Activated CD4-positive, alpha-beta T cell treated with anti-CD3 and anti-CD28 coated beads, Interleukin-2, Interleukin-6, amounts not matched to agents 100 ng/mL and 50 ng/mL, durations not matched to agents 16 hours and 8 hours (primary cell): ENCODE measurements at places on chromosomes 11 and 22.
A peak's percentile ranks its signal among the peaks of the same experiment; 100 is the strongest.

GRCh38 chr11:69520186-69520916 lies 38.9 kb downstream of the LINC01488 start:
- DNase-seq = no peak

DNA sequence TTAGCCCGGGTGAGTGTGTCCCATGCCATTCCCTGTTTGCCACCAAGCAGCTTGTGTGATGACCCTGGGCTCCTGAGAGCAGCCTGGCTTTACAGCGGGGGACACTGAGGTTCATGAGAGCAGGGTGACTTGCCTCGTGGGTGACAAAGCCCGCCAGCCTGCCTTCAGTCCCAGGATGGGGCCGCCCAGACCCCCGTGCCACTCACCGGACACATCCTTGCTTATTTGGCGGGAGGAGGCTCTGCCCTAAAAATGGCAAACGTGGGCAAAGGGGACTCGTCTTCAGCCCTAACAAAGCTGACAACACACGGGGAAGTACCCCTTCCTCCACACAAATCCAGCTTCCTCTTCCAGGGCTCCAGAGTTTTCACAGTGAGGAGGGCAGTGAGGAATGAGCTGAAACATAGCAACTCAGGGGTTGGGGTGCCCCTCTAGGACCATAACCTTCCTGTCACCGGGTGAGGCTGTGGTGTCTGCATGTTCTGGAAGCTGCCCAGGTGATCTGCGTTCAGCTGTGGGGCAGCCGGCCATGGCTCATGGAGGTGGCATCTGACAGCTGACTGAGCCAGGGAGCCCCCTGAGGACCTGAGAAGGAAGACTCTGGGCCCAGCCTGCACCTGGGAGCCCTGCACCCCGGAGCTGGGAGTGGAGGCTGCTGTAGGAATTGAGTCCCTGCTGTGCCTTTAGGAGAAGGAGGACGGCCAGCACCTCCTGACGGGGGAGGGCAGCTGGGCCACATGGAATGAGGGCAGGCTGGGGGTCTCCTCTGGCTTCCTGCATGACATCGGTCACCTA lies 16.7 kb downstream of the RIBC2 start:
- no peak for DNase-seq

DNA sequence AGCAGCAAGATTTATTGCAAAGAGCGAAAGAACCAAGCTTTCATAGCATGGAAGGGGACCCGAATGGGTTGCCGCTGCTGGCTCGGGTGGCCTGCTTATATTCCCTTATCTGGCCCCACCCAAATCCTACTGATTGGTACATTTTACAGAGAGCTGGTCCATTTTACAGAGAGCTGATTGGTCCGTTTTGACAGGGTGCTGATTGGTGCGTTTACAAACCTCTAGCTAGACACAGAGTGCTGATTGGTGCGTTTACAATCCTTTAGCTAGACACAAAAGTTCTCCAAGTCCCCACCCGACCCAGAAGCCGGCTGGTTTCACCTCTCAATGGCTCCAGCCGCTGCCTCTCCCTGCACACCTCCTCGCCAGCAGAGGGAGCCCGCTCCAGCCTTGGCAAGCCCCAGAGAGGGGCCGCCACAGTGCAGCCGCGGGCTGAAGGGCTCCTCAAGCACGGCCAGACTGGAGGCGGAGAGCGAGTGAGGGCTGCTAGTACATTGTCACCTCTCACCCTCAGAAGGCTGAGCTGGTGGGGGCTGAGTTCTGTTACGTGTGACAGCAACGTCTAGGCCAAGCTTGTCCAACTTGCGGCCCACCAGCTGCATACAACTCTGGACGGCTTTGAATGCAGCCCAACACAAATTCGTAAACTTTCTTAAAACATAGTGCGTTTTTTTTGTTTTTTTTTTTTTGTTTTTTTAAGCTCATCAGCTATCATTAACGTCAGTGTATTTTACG lies 8.7 kb downstream of the PTH start:
- DNase-seq = peak; percentile 72

GRCh38 chr11:2800655-2801531 lies 84.7 kb downstream of the CDKN1C start:
- no peak for DNase-seq

DNA sequence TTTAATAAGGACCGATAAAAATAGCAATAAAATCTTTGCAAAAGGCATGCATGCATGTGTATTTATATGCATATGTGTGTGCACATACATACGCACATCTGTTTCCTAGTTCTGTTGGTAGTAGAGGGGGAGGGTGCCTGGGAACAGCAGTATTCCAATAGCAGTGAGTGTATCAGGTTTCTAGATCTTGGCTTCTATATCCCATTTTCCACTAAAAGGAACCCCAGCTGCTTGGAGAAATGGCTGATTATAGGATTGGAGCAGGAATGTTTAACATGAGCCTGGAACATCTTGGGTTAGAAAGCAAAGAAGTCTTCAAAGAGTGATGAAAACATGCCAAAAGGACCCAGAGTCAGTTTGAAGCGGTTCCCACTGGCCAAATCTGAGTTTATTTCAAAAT lies 21.0 kb downstream of the TNRC6B start:
- DNase-seq = no peak

- DNase-seq = no peak
Measured at GRCh38 chr11:47078751-47079521, 97.7 kb downstream of the ARFGAP2 start.

DNA sequence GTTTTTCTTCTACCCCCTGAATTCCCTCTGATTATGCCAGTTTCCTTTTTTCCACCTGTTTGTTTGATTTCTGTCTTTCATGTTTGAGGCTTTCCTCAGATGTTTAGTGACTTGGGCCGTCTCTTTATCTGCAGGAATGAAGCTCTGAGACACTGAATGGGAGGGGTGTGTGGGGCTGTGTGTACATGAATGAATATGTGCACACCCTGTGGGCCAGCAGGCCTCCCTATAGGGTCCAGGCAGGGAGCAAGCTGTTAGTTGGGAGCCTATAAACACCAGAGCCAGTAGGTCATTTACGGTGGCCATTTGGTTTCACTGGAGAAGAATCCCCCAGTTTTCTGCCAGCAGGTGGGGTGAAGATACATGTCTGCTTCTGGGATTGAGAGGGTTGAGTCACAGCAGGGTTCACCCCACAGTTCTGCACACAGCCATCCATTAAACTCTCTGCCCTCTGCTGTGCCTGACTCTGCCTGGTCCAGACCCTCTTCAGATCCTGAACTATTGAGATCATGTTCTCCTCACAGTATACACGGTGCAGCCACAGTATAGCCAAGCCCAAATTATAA lies 34.8 kb downstream of the BARX2 start:
- no peak for DNase-seq

GRCh38 chr22:19517171-19517500 lies 7.1 kb downstream of the CLDN5 start:
- DNase-seq = no peak

- no peak for DNase-seq
Measured at GRCh38 chr22:47357493-47357892, 595.0 kb downstream of the TBC1D22A start.

GRCh38 chr22:41582694-41583093 lies 6.9 kb downstream of the PMM1 start:
- no peak for DNase-seq

DNA sequence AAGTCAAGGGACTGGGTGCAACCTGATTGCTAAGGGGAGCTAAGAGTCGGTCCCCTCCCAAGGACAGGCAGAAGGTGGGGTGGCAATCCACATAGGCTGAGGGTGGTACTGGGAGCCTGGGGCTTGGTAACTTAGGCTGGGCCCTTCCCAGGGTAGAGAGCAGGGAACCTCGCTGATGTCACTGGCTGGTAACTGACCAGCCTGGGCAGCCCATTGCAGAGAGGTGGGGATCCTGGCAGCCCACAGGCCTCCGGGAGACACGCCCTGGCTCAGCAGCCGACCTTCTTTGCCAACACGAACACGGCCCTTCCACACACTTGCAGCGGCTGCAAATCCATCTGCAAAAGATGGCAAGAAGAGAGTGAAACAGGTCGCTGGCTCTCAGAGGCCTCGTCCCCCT lies 25.4 kb downstream of the A4GALT start:
- no peak for DNase-seq

DNA sequence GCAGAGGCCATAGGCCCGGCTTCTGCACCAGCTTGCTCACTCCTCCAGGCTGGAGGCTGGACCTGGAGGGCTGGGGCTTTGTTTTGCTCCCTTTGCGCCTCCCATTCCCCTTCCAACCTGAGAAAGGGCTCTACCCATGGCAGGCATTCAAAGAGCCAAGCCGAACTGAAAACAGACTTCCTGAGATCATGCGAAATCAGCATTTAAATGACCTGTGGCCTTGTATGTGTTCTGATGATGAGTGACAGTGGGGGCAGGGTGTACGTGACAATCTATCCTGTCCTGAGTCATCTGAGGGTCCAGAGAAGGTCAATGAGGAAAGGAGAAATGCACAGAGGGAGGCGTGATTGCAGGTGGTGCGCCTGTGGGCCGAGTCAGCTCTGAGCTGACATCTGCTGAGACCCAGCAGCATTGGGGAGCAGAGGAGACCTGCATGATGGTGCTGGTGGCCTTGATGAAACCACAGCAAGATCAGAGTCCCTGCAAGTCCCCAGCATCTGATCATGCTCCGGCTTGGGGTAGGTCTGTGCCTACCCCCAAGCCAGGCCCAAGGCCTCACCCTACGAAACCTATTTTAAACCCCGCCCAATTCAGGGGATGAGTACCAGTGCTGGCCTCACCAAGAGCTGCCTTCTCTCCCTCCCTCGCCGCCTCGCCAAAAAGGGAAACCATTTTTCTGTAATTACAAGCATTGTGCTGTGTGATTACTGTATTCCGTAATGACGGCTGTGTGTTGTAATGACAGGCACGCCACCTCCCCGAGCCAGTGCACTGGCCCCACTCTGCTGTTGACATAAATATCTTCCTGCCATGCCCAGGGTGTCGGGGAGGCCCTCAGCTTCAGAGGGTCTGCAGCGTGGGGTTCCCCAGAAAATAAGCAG lies 95.2 kb upstream of the ANO1 start:
- no peak for DNase-seq

GRCh38 chr11:34843271-34843670 lies 72.9 kb downstream of the APIP start:
- DNase-seq = no peak

DNA sequence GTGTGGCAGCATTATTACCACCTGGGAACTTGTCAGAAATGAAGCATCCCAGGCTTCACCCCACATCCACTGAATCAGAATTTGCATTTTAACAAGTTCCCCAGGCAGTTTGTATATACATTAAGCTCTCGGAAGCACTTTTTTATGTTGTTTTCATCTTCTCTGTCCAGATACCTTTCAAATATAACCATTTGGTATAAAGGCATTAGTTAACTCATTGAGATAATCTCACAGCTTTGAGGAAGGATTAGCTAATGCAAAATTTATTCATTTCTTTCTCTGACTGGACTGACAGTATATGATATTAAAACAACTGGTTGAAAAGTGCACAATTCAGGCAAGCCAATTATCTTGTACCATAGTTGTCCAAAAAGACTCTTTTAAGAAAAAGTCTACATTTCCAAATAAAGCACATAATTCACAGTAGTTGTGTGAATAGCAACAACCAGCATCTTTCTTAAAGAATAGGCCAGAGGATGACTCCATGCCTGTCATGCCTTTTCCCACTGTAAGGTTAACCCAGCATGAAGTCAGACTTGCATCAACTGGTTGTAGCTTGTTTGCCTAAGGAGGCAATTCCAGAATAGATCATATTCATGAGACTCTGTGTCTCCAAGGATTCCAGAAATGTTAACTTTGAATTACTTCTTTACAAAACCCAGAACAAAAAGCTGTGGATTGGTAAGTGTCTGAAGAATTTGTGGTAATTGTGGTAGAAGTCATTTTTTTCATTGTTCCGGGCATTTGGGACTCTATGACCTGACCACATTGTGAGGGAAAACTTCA lies 254.3 kb upstream of the SESN3 start:
- no peak for DNase-seq

DNA sequence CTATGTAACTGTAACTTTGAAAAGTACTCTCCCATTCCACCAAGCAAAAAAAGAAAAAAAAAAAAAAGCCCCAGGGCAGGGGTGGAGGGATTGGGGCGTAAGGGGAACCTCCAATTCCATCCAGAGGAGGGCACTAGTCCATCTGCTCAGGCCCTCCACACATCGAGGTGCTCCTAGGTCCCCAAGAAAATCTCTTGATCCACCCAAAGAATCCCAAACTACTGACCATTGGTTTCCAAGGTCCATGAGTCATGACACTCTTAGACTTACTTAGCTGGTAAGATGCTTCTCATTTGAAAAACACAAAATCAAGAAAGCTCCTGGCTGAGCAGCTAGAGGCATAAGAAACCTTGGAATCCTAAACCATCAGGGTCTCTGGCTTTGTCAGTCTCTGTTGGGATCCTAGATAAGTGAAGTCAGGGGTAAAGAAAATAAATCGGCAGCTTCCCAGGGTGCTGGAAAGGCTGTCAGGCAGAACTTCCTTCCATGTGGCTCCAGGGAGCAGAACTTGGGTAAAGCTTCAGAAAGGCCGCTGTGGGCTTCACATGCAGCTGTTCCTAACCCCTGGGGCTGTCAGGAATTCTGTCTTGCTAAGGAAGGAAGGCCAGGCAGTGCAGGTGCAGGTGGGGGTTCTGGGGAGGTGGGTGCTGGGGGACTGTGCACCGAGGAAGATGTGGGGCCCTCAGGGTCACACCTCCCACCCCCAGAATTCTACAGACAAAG lies 49.4 kb upstream of the ADA2 start:
- DNase-seq = no peak

DNA sequence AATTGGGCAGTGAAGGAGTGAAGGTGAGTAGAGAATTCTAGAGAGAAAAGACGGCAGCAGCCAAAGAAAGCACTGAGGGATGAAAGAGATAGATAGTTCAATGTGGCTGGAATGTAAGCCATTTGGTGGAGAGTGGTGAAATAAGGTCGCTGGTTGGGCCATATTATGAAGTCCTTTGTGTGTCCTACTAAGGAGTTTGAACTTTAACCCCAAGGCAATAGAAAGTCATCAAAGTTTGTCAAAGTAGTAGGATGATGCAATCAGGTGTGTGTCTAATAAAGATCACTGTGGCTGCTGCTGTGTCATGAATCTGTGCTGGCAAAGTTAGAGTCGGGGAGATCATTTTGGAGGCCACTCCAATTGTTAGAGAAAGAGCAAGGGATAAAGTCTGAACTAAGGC lies 18.7 kb downstream of the RNF121 start:
- no peak for DNase-seq

GRCh38 chr11:8873741-8874405 lies 37.1 kb upstream of the AKIP1 start:
- DNase-seq = peak; percentile 7

DNA sequence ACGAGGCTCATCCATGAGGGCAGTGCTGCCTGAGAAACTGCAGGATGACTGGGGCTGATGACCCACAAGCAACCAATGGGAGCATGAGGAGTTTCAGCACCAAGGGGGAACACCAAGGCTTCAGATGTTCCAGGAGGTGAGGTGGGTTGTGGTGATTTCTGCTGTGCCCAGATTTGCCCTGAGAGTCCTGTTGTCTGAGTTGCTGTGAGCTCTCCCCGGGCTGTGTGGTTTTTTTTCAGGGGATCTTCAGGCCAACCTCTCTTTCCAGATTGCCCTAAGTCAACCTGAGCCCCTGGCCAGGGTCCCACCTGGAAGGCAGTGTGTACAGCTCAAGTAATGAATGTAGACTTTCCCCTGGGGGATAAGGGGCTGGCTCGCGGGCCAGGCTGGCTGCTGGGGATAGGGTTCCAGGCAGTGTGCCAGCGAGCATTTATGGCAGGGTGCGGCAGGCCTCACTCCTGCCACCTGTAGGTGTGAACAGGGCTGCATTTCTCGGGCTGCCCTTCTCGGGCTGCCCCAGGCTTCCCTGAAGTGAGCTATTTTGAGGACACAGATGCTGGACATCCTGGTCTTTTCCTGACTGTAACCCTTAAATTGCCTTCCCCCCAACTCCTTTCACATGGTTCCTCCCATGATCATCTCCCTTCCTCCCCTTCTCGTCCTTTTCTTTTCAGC lies 9.8 kb downstream of the SLC22A6 start:
- DNase-seq = peak; percentile 29

GRCh38 chr11:22903782-22904181 lies 43.5 kb upstream of the CCDC179 start:
- DNase-seq = no peak
